ENCODE measurements at places on chromosomes 5 and 9.

DNA sequence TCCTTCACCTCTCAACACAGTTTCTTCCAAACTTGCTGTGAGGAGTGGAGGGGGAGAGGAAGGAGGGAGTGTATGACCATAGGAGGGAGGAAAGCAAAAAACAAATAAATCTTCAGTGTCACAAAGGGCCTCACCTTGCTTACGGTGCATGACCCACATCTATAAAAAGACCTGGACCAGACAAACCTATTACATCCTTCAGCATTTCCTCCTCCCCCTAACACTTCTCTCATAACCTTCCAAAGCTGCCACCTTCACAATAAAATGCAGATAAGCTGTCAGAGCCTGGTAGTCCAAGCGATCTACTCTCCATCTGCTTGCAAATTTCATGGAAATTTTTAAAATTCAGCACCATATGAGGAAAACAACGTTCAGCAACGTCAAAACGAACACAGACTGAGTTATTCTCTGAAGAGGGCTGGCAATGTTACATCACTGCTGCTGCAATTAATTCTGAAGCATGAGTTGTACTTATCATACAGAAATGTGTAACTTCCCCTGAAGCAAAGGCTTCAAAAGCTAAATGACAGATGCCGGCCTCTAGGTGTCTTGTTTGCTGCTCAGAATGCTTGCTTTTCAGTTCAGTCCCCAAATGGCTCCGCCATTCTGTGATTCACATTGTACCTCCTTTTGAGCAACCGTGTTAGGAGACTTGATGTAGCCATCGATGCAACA lies 62.9 kb downstream of the EFNA5 start:
- DNase-seq, result no peak

DNA sequence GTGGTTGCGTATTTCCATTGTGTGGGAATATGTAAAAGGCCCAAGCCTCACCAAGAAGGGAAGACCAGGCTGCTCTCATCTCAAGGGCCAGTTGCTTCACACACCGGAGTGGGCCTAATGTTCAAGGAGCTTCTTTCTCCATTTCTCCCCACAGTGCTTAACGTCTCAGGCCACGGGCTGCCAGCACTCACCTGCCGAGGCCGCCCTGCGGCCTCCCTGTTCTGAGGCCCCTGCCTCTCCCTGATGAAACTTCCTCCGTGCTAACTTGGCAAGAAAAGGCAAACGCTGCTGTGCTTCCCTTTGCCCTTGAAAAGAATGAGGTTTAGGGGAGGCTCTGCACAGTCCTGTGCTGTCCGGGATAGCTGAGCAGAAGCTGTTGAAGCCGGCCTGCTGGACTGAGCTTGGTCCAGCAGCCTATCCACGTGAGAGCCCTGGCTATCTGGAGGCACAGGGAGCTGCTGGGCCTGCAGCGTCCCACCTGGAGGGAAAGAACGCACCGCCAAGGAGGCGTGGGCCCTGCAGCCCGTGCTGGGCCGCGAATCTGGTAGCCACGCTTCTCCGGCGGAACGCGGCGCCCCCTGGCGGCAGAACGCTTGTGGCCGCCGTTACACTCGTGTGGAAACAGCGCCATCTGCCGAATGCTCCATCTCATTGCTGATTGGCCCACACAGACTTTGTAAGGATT lies 73.5 kb upstream of the PRSS3 start:
- peak; percentile 80 for DNase-seq

GRCh38 chr5:122498163-122498562 lies 186.1 kb downstream of the SNCAIP start:
- DNase-seq, result peak; percentile 76

GRCh38 chr9:35537913-35538312 lies 48.0 kb downstream of the RUSC2 start:
- DNase-seq, result no peak

- DNase-seq, result no peak
Observed at GRCh38 chr5:73321757-73322436, 126.7 kb downstream of the FOXD1 start.

DNA sequence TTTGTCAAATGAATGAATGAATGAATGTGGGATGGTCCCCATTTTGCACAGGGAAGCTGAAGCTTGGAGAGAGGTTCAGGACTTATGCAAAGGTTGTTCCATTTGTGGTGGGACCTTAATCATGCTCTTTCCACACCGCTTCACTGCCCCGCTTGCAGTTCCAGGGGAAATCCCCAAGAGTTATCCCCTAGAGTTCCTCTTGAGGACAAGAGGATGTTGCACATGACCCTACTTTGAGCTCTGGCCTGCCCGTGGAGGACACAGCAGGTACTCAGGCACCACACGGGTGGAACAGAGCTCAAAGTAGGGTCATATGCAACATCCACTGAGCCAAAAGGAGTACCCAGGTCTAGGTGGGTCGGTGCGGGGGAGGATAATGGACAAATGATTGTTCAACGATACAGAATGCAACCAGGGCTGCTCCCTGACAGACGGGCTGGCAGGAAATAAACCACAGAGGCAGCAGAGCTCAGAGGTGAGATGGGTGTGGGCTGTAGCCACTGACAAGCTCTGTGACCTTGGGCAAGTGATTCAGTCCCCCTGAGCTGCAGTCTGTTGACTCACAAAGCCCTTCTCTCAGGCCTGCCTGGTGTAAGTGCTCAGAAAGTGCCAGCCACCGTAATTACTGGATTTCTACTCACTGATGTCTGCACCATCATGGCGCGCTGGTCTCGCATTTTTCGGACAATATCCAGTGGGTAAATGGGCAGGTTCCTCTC lies 60.3 kb upstream of the EPB41L4B start:
- DNase-seq, result no peak

DNA sequence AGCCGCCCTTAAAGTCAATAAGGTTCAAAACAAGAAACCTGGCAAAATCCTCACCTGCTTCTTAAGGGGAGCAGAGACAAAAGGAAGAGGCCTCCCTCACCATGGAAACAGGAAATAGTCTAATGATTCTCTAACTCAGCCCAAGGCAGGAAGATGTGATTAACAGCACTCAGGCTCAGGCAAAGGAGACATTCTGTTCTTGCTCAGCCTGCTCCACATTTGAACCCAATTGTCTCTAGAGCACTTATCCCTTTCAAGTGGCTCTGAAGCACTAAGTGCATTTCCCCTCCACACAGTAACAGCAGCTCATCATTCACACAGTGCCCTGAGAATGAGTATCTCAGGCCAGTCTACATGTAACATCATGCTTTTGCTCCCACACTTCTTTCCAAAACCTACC lies 72.3 kb downstream of the NIPSNAP3B start:
- DNase-seq, result no peak

DNA sequence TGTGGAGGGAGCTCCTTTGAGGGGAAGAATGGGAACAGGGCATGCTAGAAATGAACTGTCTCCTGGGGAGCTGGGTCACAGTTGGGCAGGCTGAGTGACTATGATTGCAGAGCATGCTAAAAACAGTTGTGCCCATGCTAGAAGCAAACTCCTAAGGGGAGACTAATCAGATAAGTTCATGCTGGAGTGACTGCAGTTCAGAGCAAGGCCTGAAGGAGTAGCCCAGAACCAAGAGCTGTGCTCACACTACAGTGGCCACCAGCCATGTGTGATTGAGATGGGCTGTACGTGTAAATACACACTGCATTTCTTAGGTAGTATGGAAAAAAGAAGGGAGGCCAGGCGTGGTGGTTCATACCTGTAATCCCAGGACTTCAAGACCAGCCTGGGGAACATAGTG lies 10.3 kb upstream of the AK1 start:
- no peak for DNase-seq

DNA sequence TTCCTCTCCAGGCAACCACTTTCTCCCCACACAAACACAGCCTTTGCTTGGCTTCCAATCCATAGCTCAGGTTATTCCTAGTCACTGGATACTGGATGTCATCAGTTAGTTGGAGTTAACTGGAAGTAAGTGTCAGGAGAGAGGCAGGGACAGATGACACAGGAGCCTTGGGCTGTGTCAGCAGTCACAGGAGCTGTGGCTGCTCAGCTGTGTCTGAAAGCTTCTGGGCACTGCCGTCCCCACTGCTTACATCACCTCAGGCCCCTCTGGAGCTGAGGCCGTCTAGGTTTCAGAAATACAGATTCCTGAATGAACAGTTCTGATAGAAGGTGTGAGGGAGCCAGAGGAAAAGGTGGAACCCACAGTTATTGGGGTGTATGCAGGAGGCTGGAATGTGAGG lies 17.3 kb upstream of the FAM240B start:
- DNase-seq, result no peak

- no peak for DNase-seq
Observed at GRCh38 chr5:145350513-145350912, 484.6 kb downstream of the PRELID2 start.

- no peak for DNase-seq
Observed at GRCh38 chr9:128899566-128900322, 17.8 kb downstream of the LRRC8A start.

- no peak for DNase-seq
Observed at GRCh38 chr9:16794871-16795639, 75.4 kb downstream of the BNC2 start.

GRCh38 chr5:68630354-68630753 lies 414.8 kb downstream of the PIK3R1 start:
- no peak for DNase-seq

GRCh38 chr9:89473762-89474469 lies 24.0 kb downstream of the SEMA4D start:
- DNase-seq, result no peak

GRCh38 chr5:1104327-1105006 lies 7.4 kb downstream of the SLC12A7 start:
- no peak for DNase-seq

DNA sequence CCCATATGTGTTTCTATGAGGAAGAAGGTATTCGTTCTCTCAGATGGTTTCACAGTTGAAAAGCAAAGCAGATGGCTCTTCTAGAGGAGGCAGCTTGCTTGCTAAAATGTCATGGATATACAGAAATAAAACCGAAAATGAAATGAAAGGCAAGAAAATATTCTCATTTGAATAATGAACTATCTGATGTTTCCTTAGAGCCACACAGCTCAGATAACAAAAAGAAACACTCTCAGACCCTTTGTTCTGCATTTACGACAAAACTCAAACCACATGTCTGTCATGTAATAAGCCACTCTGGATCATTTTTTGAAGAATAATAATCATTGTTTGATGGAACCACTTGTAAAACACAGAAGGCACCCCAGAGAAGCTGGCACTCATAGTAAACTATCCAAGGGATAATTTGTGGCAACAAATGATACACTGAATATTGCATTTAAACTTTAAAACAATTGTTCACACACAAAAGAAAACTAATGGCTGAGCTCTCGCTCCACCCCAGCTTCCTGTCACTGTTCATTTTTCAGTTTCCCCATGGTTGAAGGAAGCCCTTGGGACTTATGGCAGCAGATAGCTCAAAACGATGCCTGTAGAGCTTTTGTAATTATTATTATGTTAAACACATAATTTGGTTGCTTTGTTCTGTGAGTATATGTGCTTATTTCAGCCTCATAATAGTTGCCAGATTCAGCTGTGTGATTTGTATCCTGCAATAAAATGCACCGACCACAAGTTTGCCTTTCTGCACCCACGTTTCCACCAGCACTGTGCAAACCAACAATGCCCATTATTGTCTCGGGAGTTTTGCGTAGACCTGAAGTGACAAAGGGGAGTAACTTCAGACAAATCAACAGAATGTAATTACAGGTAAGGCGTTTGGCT lies 256.0 kb downstream of the TMEM167A start:
- DNase-seq, result no peak

GRCh38 chr5:87541033-87541432 lies 128.3 kb upstream of the CCNH start:
- DNase-seq, result no peak

- DNase-seq, result no peak
Observed at GRCh38 chr5:157471709-157472108, 11.7 kb downstream of the NIPAL4 start.

GRCh38 chr9:136603216-136603615 lies 57.4 kb upstream of the NOTCH1 start:
- no peak for DNase-seq

GRCh38 chr9:136995772-136996311 lies 526 bp downstream of the CLIC3 start:
- no peak for DNase-seq

GRCh38 chr9:133793471-133793870 lies 55.3 kb upstream of the SARDH start:
- peak; percentile 84 for DNase-seq

DNA sequence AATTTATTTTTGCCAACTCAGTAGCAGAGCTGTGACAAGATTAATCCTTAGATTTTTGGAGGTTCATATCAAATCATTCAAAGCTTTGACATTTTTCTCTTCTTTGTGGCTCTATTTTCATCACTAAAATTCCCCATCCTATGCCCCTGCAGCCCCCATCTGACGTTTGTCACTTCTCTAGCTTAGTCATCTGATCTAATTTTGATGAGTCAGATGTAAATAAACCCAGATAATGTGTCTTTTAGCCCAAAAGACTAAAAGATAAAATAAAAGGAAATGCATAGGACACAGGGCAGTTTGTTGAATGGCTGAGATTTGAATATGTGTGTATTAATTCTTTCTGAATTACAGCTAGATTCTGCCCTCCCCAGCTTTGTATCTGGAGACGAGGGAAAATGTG lies 897 bp upstream of the HSPB3 start:
- no peak for DNase-seq

- DNase-seq, result no peak
Observed at GRCh38 chr9:114289571-114290481, 33.1 kb upstream of the ORM1 start.

DNA sequence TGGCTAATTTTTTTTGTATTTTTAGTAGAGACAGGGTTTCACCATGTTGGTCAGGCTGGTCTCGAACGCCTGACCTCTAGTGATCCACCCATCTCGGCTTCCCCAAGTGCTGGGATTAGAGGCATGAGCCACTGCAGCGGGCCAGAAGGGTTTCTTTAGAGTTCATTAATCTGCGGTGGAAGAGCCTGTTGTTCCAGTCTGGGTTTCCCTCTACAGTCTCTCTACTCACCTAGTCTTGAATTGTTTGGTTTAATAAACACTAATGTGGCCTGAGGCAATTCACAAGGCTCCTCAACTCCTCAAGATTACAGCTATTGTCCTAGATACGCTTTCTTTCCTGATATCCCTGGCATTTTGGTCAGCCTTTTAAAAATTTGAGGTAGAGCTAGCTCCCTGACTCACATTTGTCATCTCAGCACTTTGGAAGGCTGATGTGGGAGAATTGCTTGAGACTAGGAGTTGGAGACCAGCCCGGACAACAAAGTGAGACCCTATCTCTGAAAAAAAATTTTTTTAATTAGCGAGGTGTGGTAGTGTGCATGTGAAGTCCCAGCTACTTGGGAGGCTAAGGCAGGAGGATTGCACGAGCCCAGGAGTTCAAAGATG lies 4.6 kb upstream of the SAR1B start:
- no peak for DNase-seq

DNA sequence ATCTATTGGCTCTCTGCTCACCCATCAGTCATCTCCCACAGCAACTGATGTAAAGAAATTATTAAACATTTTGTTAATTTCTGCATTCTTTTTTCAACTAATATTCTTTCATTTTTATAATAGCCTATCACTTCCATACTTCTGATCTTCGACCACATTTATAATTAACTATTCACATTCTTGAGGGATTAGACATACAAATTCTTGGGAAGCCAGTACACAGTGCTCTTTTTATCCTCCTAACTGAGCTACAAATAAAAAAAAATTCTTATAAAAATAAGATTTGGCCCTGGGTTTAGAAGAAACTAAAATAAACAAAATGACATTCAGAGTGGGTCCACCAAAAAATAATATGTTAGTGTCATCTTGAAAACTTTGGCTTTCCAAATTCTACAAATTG lies 103.7 kb upstream of the ITGA1 start:
- no peak for DNase-seq

GRCh38 chr5:131005963-131006684 lies 158.9 kb downstream of the HINT1 start:
- no peak for DNase-seq

- DNase-seq, result no peak
Observed at GRCh38 chr5:3778000-3778550, 182.4 kb downstream of the IRX1 start.

GRCh38 chr5:132280371-132281240 lies 13.6 kb upstream of the SLC22A4 start:
- no peak for DNase-seq

All from NCI-H1694 (cell line).